ENCODE measurements at places on chromosomes 13 and 19.
A peak's percentile ranks its signal among the peaks of the same experiment; 100 is the strongest.

DNA sequence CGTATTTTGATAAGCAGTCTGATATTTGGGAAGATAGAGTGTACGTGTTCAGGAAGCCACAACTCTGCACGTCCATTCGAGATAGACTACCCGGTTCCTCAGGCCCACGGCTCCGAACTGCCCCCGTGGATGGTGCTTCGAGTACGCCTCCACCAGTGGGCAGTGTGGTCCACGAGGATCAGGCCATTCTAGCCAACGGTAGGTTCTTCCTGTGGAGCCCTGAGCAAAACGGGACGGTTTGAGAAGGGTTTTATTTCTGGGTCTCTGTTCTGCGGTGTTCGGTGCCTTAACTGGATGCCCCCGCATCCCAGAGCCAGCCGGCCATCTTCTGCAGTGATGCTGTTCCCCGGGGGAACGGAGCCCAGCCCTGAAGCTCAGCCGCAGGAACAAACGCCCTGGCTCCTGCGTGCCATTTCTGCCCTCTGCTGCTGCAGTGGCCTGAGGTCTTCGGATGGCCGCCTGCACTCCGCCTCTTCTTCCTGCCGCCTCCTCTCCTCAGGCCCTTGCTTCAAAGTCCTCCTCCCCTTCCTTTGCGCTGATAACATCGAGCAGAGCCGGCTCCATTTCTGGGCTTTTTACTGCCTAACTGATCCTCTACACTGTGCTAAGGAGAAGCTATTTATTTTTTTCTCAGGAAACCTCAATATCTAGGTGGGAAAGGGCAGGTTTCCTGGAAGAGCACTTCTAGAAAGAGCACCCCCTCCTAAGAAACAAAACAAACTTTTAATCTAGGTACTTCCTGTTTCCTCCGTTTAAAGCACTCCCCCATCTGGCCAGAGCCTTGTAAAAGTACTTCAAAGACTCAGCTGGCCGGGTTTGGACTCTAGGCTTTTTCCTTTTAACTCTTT is 36.2 kb upstream of the SLC46A3 start:
- H3K36me3 ChIP-seq = no peaks in the 10 kb centered on the region
- no peak overlapping the region for H3K4me3 ChIP-seq
- no peak overlapping the region for H3K27ac ChIP-seq
- H3K27me3 ChIP-seq = no peaks in the 10 kb centered on the region

- H3K4me1 ChIP-seq = no peaks in the 10 kb centered on the region
- no peaks in the 10 kb centered on the region for H3K36me3 ChIP-seq
- H3K27me3 ChIP-seq = no peaks in the 10 kb centered on the region
- H3K4me3 ChIP-seq = no peak overlapping the region
- no peak overlapping the region for H3K27ac ChIP-seq
Measured at GRCh38 chr13:61275736-61276135, 139.9 kb downstream of the PCDH20 start.

- no peak for DNase-seq
- no peaks in the 10 kb centered on the region for H3K36me3 ChIP-seq
- H3K27me3 ChIP-seq = no peaks in the 10 kb centered on the region
- no peak overlapping the region for H3K27ac ChIP-seq
- no peak overlapping the region for H3K4me3 ChIP-seq
Measured at GRCh38 chr13:73522937-73523336, 464.1 kb downstream of the KLF5 start.

DNA sequence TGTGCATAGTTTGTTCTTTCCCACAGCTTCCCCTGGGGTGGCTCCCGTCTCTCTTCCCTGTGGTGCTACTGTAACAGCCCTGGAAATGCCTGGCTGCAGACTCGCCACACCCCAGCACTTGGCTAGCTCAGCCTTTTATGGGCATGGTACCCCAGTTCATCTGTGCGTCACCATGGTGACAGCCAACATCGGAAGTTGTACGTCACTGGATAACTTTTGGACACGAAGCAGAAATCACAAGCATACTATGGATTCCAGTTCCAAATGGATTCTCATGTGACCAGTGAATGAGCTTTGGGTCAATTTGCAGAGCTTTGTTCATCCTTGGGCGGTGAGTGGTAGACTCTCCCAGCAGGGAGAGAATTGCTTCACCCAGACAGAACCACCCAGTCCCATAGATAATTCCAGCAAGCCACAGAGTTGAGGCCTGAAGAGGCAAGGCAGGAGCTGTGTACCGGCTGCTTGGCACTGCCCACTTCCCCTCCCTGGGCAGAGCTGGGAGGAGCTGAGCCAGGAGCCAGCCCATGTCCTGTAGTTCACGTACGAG is 54.4 kb downstream of the COL4A2 start:
- peaks cover 14% of the 10 kb centered on the region for H3K4me1 ChIP-seq
- H3K36me3 ChIP-seq = no peaks in the 10 kb centered on the region
- no peak overlapping the region for H3K27ac ChIP-seq
- DNase-seq = peak; percentile 64
- no peak overlapping the region for H3K4me3 ChIP-seq

GRCh38 chr19:41785653-41786052 is 10.7 kb upstream of the CEACAM3 start:
- no peaks in the 10 kb centered on the region for H3K4me1 ChIP-seq
- DNase-seq = peak; percentile 24
- no peak overlapping the region for H3K27ac ChIP-seq
- H3K4me3 ChIP-seq = no peak overlapping the region
- no peaks in the 10 kb centered on the region for H3K27me3 ChIP-seq
- no peaks in the 10 kb centered on the region for H3K36me3 ChIP-seq

DNA sequence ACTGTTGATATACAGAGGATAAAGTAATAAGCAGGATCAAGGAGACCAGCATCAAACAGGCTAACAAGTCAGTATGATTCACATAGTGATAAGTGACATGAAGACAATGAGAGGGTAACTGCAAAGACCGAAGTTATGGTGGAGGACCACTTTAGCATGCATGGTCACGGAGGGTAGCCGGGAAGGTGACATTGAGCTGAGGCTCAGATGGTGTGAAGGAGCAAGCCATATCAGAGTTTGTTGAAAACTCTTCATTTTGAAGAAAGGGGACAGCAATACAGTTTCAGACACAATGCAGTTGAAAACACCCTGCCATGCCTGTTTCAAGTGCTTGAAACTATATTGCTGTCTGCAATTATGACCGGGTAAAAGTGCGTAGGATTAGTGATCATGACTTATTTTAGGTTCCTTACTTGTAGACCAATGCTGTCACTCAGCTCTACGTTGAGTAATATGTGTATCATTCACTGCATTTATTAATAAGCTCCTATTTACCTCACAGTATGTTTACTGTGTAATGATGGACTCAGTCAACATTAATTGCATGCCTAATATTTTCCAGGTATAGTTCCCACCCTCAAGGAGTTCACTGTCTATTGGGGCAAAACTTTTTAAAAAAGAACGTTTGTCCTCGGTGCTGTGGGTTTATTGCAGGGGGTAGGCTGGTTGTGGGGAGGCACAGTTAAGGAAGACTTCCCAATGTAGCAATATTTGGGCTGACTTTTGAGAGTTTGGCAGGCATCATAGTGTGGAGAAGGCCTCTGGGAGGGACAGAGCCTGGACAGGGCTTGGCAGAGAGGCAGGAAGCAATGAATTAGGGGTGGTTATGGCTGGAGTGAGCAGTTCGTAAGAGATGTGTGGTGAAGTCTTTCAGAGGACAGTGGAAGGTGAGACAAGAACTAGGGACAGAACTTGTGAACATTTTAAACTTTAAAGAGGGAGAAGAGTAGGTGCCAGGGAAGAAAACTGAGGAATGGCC is 3.2 kb downstream of the UBAC2 start:
- peaks cover 1% of the 10 kb centered on the region for H3K4me1 ChIP-seq
- no peak overlapping the region for H3K4me3 ChIP-seq
- DNase-seq = no peak
- no peaks in the 10 kb centered on the region for H3K36me3 ChIP-seq
- no peak overlapping the region for H3K27ac ChIP-seq
- H3K27me3 ChIP-seq = no peaks in the 10 kb centered on the region

DNA sequence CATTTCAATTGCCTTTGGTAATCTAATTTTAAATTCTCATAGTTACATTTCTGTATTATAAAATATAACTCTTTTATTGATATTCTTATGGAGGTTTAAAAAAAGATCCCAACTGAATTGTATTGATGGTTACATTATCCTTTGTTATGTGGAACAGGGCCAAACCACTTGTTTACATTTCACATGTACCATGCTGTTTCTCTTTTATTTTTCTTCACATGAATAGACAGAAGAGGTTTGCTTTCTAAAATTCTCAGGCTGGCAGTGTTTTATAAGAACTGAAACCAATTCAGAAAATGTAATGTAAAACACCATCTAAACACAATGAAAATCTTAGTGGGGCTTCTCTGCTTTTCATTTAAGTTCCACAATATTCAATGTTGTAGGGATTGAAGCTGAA is 122.5 kb downstream of the GPC5 start:
- no peaks in the 10 kb centered on the region for H3K27me3 ChIP-seq
- DNase-seq = no peak
- H3K27ac ChIP-seq = no peak overlapping the region
- no peak overlapping the region for H3K4me3 ChIP-seq

DNA sequence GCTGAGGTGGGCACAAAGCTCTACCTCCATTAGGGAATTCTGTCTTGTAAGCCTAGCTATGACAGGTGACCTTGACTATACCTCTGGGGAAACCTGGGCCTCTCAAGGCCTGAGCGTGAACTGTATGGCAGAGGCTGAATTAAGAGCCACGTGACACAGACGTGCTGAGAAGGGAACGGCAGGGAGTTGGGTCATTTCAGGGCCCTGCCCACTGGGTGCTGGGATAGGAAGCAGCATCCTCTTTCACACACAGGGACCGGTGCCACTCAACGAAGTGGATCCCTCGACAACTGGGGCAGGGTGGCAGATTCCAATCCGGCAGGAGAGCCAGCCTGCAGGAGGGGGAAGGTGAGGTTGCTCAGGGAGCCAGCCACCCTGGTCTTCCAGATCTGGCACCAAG is 9.2 kb downstream of the ASF1B start:
- no peak overlapping the region for H3K27ac ChIP-seq
- H3K36me3 ChIP-seq = no peaks in the 10 kb centered on the region
- DNase-seq = no peak
- H3K4me3 ChIP-seq = no peak overlapping the region
- H3K4me1 ChIP-seq = peaks cover 3% of the 10 kb centered on the region

DNA sequence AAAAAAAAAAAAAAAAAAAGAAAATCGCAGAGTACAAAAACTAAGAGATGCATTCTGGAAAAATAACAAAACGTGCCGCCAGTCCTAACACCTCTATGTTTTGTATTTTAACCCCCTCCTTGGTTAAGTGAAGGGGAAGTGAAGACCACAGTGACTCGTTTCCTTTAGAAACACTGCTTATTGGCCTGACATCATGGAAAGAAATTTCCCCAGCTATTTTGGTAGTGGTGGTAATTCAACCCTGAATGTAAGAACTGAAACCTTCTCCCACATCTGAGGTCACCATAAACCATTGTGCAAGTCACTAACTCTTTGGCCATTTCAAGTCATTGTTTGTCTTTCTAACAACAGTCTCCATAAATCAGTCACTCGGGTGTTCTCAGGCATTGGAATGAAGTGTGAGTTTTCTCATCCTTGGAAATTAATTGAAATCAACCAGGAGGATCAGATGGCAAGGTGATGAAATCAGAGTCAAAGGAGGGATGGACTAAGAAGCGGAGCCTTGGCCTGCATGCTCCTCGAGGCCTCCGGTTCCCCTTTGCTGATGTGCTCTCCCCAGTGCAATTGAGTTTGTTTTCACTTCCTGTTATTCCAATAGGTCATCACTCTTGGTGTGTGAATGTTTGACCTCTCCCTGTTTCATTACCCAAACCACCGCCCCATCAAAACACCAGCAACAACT is 443.9 kb downstream of the FGF9 start:
- no peaks in the 10 kb centered on the region for H3K36me3 ChIP-seq
- no peak for DNase-seq

DNA sequence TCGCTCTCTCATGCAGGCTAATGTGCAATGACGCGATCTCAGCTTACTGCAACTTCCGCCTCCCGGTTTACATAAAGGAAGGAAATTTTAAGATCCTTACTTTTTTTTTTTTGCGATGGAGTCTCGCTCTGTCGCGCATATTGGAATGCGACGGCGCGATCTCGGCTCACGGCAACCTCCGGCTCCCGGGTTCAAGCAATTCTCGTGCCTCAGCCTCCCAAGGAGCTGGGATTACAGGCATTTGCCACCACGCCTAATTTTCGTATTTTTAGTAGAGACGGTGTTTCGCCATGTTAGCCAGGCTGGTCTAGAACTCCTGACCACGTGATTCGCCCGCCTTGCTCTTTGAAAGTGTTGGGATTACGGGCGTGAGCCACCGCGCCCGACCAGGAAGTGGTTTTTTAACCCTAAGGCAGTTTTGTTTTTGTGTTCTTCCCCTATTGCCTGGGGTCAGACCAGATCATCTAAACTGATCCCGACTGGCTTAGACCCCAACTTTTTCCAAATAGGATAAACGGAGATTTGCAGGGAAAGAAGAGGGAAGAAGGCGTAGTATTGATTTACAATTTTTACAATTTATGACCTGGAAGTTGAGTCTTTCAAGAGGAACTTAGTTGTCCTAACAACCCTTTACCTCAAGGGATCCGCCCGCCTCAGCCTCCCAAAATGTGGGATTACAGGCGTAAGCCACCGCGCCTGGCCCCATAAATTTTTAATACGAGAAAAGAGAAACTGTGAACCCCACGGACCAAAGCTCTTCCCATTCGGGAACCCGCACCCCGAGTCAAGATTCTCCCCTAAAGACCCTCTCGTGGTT is 142.0 kb downstream of the ZNF737 start:
- H3K4me3 ChIP-seq = peak overlapping the region; percentile 64
- H3K27ac ChIP-seq = peak overlapping the region; percentile 43
- no peaks in the 10 kb centered on the region for H3K4me1 ChIP-seq
- H3K36me3 ChIP-seq = no peaks in the 10 kb centered on the region
- peak; percentile 77 for DNase-seq

DNA sequence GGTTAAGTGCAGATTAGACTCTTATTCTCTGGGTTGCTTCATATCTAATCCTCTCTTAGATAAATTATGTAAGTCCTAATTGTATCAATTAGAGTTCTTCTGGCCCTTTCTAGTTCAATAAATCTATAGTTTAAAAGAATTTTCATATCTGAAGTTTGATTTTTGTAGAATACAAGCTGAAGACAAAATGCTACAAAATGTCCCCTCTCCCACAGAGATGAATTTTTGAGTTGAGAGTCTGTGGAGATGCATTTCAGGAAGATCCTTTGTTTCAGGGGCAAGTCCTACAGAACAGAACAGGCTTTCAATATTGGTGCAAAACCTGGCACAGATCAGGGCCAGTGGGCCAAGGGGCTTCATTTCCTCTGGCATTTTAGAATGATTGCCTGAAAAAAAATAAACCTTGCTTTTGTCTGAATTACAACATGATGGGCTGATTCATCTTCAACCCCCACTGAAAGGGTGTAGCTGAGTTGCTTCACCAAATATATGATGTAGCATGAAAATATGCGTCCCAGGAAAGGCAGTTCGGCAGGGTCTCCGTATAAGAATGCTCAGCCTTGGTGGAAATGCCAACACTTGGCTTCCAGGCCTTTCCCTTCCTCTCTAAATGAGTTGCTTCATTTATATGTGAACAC is 6.4 kb upstream of the IPO5 start:
- no peak for DNase-seq
- no peak overlapping the region for H3K27ac ChIP-seq
- H3K36me3 ChIP-seq = no peaks in the 10 kb centered on the region
- H3K4me3 ChIP-seq = no peak overlapping the region
- H3K4me1 ChIP-seq = no peaks in the 10 kb centered on the region

Measured in ovary (tissue), 10 donors.